ENCODE measurements at places on chromosomes 11 and 22.
A peak's percentile ranks its signal among the peaks of the same experiment; 100 is the strongest.

- no peak for DNase-seq
Observed at GRCh38 chr11:111414267-111414931, 35.3 kb upstream of the POU2AF1 start.

GRCh38 chr11:34624069-34624468, 3.2 kb downstream of the EHF start:
- peak; percentile 20 for DNase-seq

GRCh38 chr11:131538322-131538721, 167.9 kb downstream of the NTM start:
- no peak for DNase-seq

DNA sequence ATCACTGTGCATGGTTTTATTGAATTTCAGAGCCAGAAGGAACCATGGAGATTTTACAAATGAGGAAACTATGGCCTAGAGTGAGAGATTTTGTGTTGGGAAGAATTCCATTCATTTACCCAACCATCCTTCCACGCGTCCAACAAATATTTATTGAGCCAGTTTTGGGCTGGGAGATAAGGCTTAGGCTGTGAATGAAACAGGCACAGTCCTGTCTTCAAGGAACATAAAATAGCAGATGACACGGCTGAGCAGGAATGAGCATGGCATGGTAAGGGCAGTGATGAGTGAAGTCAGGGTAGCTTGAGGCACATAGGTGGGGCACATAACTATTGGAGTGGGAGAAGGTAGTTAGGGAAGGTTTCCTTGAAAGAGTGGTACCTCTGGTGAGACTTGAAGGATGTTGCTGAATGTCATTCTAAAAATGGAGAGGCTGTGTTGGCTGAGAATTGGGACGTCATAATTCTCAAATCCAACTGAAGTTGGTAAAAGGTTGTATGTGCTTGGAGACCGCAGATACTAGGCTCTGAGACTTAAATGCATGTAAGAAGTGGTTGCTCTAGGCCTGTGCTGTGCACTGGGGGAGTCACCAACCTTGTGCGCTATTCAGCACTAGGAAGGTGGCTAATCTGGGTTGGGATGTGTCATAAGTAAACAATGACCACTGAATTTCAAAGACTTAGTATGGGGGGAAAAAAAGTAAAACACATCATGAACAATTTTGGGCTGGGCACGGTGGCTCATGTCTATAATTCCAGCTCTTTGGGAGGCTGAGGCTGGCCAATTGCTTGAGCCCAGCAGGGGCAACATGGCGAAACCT, 51.9 kb downstream of the TEAD1 start:
- DNase-seq = no peak

DNA sequence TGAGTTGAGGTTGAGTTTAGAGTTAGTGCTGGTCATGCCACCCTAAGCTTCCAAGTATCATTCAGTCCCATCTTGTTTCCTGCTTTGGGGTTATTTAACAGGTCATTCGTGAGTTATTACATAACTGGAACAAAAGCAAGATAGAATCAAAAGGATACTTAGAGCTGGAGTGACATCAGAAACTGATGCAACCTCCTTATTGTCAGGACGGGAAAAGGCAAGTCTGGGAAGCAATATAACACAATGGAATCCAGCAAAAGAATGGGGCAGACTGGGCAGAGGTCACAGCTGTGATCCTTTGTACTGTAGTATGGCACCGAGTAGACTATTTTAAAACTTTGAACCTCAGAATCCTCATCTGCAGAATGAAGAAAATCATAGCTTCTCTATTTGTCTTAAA, 4.4 kb upstream of the PRSS23 start:
- DNase-seq = no peak

GRCh38 chr11:100994966-100995365, 134.6 kb downstream of the PGR start:
- DNase-seq = no peak

DNA sequence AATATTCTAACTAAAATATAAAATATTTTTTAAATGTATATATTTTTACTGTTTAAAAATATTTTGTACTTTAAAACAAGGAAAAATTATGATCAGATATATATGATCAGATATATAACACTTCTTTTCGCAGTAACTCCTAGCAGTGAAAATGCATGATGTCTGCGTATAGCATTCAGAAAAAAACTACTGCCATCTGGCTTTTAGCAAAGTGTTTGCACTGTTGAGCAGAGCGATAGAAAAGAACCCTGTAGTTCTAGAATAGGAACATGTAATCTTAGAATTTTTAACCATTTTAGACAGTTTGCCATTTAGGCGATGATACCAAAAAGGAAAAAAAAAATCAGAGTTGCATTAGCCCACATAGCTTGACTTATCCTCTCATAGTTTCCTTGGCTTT, 370.4 kb upstream of the ANO3 start:
- DNase-seq = no peak
